ENCODE measurements at places on chromosomes 1 and 21. TPM values are rescaled to one million over a fixed set of nuclear protein-coding genes. Genes with fewer than 3 reads are reported as not detected.
A peak's percentile ranks its signal among the peaks of the same experiment; 100 is the strongest.

GRCh38 chr21:14523234-14523633, 22.9 kb downstream of the SAMSN1 start:
- H3K27ac ChIP-seq = peak overlapping the region; percentile 94
- peak overlapping the region; percentile 76 for H3K4me3 ChIP-seq
- H3K36me3 ChIP-seq = peaks cover 57% of the 10 kb centered on the region
- peak; percentile 63 for DNase-seq
- H3K27me3 ChIP-seq = no peaks in the 10 kb centered on the region

Gene CD160
- 14.2 TPM for total RNA-seq

Gene CYP4B1
- not detected for total RNA-seq

DNA sequence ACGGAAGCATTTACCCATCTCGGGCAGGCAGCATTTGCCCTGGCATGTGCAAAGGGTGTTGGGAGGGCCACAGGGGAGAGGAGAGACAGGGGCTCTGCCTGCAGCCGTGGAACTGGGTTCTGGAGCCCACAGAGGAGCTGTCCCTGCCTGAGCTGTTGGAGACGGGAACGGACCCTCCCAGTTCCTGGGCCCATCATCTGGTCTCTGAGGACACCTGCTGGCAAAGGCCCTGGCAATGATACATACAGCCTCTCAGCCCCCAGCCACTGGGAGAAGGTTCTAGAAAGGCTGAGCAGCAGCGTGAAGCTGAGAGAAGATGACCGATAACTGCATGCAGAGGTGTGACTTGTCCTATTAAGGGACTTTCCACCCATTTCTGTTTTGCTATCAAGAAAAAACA, 31.4 kb downstream of the FAAP20 start:
- H3K4me1 ChIP-seq = peaks cover 7% of the 10 kb centered on the region
- no peak for DNase-seq
- H3K4me3 ChIP-seq = no peak overlapping the region
- peaks cover 9% of the 10 kb centered on the region for H3K36me3 ChIP-seq
- no peaks in the 10 kb centered on the region for H3K27me3 ChIP-seq
- no peak overlapping the region for H3K27ac ChIP-seq

Gene WDR4
- 56.7 TPM for total RNA-seq

DNA sequence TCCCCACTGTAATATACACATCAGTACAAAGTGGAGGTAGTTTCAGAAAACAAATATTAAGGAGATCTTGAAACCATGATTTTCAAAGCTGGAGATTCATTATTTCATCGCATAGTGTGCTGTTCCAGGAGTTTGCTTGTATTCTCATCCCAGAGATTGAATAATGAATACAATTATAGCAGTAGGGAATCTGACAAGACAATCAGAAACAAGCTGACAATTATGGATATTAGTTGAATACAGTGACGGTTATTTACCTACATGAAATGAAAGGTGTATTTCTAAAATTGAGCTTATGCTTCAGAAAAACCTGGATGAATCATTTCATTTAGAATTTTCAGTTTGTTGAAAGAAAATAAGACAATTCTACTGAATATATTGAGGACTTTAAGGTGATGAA, 2119.0 kb downstream of the MRPL39 start:
- DNase-seq = no peak
- no peaks in the 10 kb centered on the region for H3K4me1 ChIP-seq
- no peaks in the 10 kb centered on the region for H3K27me3 ChIP-seq
- no peaks in the 10 kb centered on the region for H3K36me3 ChIP-seq
- H3K27ac ChIP-seq = no peak overlapping the region

DNA sequence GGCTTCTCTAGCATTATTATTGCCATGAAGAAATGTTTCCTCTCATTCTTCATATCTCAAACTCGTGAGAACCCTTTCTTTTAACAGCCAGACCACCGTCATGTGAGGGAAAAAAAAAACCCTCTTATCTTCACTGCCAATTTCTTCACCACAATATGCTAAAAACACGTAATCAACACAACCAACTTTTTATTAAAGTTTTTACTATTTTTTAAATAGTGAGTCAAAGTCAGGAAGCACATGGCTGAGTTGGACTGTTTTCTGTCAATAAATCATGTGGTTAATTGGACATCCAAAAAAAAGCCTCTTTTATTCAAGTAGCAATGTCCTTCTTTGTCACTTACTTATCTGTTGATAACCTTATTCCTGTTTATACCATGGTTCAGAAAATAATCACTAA, 55.9 kb upstream of the SAMD13 start:
- H3K4me1 ChIP-seq = peaks cover 5% of the 10 kb centered on the region
- H3K27me3 ChIP-seq = no peaks in the 10 kb centered on the region
- H3K36me3 ChIP-seq = peaks cover 22% of the 10 kb centered on the region
- H3K4me3 ChIP-seq = no peak overlapping the region

Gene RHBDL2
- total RNA-seq = not detected

GRCh38 chr1:3518256-3518655, 63.8 kb downstream of the ARHGEF16 start:
- no peaks in the 10 kb centered on the region for H3K27me3 ChIP-seq
- DNase-seq = peak; percentile 18

DNA sequence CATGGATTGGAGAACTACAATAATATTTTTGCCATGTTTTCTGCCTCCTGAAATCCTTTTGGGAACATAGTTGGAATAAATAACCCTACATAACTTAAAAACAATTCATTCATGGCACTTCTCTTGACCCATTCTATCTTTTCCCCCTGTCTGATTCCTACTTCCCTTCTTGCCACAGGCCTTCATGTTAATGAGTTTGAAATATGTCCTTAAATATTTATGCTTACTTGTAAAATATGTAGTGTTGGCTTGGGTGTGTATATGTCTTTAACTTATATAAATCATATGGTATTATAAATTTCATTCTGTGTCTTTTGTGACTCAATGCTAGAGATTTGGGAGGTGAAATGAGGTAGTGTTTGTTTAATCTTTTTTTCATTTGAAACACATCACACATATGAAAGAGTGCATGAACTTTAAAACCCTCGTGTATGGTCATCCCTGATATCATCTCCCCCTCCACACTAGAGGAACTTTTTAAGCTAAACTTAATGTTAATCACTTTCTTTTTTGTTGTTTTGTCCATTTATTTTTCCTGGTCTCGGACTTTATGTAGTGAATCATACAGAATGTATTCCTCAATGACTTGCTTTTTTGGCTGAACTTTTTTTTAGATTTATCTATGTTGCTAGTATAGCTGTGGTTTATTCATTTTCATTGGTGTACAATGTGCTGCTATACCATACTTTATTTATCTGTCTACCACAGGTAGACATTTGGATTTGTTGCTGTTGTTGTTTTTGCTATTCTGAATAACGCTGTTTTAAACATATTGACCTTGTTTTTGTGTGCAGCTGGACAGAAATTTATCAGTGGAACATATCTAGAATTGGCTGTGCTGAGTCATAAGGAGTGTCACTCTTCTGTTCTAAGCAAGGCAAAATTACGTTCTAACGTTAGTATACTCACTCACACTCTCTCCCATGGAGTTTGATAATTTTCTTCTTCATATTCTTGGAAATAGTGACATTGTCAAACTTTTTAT, 441.6 kb downstream of the PLPP3 start:
- DNase-seq = no peak
- H3K4me1 ChIP-seq = peaks cover under 1% of the 10 kb centered on the region
- no peak overlapping the region for H3K27ac ChIP-seq

Gene MTARC1
- not detected for total RNA-seq

DNA sequence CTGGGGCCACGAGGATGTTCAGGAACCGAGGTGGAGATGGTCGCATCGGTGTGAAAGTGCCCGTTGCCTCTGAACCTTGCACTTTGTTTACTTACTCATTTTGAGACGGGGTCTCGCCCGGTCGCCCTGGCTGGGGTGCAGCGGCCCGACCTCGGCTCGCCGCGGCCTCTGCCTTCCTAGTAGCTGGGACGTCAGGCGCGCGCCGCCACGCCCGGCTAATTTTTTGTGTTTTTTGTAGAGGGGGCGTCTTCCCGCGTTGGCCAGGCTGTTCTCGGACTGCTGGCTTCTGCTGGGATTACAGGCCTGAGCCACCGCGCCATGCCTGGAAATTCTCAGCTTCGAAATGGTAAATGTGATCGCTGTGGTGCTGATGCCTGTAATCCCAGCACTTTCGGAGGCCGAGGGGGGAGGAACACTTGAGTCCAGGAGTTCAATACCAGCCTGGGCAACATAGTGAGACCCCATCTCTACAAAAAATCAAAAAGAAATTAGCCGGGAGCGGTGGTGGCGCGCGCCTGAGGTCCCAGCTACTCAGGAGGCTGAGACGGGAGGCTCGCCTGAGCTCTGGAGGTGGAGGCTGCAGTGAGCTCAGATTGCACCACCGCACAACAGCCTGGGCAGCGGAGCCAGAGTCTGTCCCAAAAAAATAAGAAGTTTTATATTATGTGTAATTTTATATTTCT, 684 bp upstream of the MRPL20 start:
- peak; percentile 42 for DNase-seq
- H3K36me3 ChIP-seq = peaks cover 48% of the 10 kb centered on the region
- peak overlapping the region; percentile 91 for H3K4me3 ChIP-seq

GRCh38 chr1:198185759-198186158, 29.0 kb downstream of the NEK7 start:
- H3K4me3 ChIP-seq = peak overlapping the region; percentile 59
- H3K27me3 ChIP-seq = no peaks in the 10 kb centered on the region
- DNase-seq = no peak
- H3K36me3 ChIP-seq = peaks cover 12% of the 10 kb centered on the region
- peak overlapping the region; percentile 85 for H3K27ac ChIP-seq
- H3K4me1 ChIP-seq = peaks cover 72% of the 10 kb centered on the region

Gene BCL2L15
- total RNA-seq = 0.88 TPM

DNA sequence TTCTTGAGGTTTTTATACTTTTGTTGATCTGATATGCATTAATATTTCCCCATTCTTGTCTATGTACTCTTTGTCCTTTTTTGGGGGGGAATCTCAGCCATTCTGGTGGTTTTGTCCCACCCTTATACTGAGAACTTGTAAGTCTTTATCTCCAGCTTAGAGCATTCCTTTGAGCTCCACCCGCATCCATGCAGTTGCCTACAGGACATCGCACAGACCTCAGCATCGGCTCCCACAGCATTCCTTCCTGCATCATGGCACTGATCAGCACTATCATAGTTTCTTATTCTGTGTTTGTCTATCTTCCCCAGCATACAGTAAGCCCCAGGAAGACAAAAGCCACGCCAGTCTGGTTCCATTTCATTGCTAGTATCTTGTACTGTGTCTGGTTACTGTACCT, 33.0 kb downstream of the HHAT start:
- H3K4me3 ChIP-seq = no peak overlapping the region
- peak overlapping the region; percentile 49 for H3K27ac ChIP-seq
- H3K36me3 ChIP-seq = peaks cover 1% of the 10 kb centered on the region
- peaks cover 5% of the 10 kb centered on the region for H3K4me1 ChIP-seq

- H3K4me1 ChIP-seq = no peaks in the 10 kb centered on the region
- H3K27ac ChIP-seq = no peak overlapping the region
- H3K36me3 ChIP-seq = no peaks in the 10 kb centered on the region
Measured at GRCh38 chr1:187415065-187415464, 586.3 kb downstream of the PLA2G4A start.

Gene GPX7
- 31.1 TPM for total RNA-seq

GRCh38 chr1:2971101-2971501, 50.2 kb upstream of the ACTRT2 start:
- H3K4me1 ChIP-seq = peaks cover 4% of the 10 kb centered on the region
- H3K36me3 ChIP-seq = no peaks in the 10 kb centered on the region
- H3K4me3 ChIP-seq = no peak overlapping the region
- H3K27ac ChIP-seq = no peak overlapping the region
- H3K27me3 ChIP-seq = peaks cover 3% of the 10 kb centered on the region
- DNase-seq = no peak

GRCh38 chr1:9816199-9816598, 7.6 kb downstream of the CLSTN1 start:
- H3K27ac ChIP-seq = no peak overlapping the region
- no peaks in the 10 kb centered on the region for H3K27me3 ChIP-seq
- no peak for DNase-seq
- peaks cover 18% of the 10 kb centered on the region for H3K4me1 ChIP-seq
- peaks cover 1% of the 10 kb centered on the region for H3K36me3 ChIP-seq

DNA sequence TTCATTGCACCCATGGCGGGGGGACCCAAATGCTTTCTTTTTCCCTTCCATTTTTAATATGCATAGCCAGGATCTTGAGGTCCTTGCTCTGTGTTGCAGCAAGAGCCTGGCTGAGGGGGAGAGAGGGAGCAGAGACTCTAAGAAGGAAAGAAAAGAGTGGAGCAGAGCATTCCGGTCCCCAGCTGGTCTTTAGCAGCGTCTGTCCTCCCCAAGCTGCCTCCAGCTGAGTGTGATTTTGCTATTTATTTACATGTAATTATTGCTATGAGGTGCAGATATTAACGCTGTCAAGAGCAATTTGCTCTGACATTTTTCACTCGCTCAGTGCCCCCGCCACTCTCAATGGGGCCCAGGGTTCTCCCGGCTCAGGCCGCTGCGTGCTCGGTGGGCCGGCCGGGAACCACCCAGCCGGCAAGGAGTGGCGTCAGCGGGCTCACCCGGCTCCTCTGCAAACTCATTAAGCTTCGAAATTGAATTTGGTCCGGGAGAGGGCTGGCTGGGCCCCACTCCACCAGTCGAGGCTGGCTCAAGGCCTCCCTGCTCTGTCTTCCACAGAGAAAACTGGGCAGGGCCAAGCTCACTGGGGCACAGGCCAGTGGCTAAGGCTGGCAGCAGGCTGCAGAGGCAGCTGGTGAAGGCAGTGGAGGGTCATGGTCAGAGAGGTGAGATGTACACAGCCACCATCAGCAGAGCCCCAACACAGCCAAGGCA, 93.2 kb downstream of the PAX7 start:
- H3K4me3 ChIP-seq = no peak overlapping the region
- no peaks in the 10 kb centered on the region for H3K4me1 ChIP-seq
- peaks cover 83% of the 10 kb centered on the region for H3K27me3 ChIP-seq
- H3K27ac ChIP-seq = no peak overlapping the region

DNA sequence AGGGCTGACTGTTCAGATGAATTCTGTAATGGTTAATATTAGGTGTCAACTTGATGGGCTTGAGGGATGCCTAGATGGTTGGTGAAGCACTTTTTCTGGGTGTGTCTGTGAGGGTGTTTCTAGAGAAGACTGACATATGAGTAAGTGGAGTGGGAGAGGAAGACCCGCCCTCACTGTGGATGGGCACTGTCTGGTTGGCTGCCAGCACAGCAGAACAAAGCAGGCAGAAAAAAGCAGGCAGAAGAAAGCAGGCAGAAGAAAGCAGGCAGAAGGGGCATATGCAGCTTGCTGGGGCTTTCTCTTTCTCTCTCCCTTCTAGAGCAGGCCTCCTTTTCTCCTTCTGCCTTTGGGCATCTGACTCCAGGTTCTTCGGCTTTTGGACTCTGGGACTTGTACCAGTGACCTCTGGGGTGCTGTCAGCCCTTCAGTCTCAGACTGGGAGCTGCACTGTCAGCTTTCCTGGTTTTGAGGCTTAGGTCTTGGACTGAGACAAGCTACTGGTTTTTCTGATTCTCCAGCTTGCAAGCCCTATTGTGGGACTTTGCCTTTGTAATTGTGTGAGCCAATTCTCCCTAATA, 42.9 kb upstream of the CD2 start:
- no peak overlapping the region for H3K4me3 ChIP-seq
- H3K27me3 ChIP-seq = peaks cover 9% of the 10 kb centered on the region
- peak; percentile 9 for DNase-seq
- no peaks in the 10 kb centered on the region for H3K36me3 ChIP-seq
- peaks cover 9% of the 10 kb centered on the region for H3K4me1 ChIP-seq

- H3K4me1 ChIP-seq = no peaks in the 10 kb centered on the region
- H3K27ac ChIP-seq = no peak overlapping the region
- H3K36me3 ChIP-seq = no peaks in the 10 kb centered on the region
- H3K27me3 ChIP-seq = no peaks in the 10 kb centered on the region
- DNase-seq = no peak
Measured at GRCh38 chr1:197598935-197599334, 176.3 kb downstream of the DENND1B start.

Gene RIMKLA
- total RNA-seq = 8.1 TPM

Gene MIS18A
- total RNA-seq = 36.3 TPM
